ENCODE measurements at places on chromosomes 5 and 9.

- no peak for DNase-seq
Measured at GRCh38 chr9:129054163-129054851, 17.9 kb downstream of the MIGA2 start.

DNA sequence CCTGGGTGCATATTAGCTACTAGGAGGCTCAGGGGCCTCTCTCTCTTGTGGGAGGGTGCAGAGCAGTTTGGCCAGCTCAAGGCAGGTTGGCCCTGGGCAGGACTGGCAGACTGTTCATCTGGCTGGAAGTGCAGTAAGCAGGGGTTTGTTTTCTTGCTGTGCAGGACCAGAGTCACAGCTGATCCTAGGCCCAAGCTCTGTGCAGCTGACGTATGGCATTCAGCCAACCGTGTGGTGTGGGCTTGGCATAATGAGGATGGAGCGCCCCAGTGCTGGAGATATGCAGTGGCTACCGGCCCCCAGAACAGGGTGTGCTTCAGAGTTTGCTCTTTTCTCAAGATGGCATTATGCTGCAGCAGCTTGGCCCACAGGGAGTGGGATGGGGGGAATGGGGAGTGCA lies 31.0 kb upstream of the PHF24 start:
- DNase-seq = no peak

- DNase-seq = no peak
Measured at GRCh38 chr9:118028225-118028624, 324.0 kb downstream of the TLR4 start.

- DNase-seq = no peak
Measured at GRCh38 chr5:11955331-11955730, 51.1 kb upstream of the CTNND2 start.

DNA sequence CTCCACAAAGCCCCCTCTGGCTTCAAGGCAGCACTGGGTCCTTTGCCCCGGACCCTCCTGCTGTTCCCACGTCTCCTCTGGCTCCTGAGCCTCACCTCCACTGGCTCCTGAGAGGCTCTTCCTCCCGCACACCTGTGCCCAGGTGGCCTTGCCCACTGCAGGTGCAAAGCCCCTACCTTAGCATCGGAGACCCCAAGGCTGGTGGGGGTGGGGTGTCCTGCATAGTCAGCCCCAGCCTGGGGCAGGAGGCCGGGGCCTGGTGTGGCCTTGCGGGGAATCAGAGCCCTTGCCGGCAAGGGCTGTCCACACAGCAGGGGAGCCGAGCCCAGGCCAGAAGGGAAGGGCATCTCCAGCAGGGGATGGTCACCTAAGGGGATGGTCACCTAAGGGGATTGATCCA lies 41.3 kb upstream of the CEP72 start:
- DNase-seq = no peak

DNA sequence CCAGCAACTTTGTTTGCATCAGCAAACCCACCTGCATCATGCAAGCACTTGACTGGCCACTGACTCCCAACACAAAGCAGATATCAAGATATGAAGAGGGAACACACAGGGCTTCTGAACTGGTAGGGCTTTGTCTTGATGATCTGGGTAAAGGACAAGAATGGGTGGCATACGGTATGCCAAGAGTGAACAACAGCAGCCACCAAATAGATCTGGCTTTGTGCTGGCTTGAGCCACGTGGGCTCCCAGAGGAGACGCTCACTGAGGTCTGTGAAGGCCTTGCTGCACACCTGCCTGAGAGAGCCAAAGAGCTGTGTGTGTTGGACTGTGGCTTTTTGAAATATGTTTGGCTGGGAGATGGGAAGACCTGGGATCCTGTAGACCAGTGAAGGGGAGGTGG lies 43.5 kb downstream of the FGF1 start:
- no peak for DNase-seq

DNA sequence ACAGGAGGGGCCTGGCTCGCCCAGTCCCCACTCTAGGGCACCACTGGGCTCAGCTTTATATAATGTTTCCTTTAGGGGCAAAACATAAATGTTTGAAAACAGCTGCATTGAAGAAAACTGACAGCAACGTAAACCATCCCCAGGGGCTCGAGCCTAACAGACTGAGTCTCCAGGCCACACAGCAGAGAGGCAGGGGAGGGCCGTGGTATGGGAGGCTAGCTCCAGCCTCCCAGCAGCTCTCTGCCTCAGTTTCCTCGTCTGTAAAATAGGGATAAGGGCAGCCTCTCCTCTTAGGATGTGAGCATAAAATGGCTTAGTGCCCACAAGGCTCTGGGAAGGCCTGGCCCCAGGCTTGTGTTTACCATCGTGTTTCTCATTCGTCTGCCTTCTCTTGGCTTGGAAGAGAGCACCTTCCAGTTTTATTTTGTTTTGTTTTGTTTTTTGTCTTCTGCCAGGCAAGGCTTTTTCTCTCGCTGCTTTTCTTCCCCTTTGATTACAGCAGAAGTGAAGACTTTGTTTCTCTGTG lies 2.7 kb downstream of the ANKRD33B start:
- DNase-seq = no peak

DNA sequence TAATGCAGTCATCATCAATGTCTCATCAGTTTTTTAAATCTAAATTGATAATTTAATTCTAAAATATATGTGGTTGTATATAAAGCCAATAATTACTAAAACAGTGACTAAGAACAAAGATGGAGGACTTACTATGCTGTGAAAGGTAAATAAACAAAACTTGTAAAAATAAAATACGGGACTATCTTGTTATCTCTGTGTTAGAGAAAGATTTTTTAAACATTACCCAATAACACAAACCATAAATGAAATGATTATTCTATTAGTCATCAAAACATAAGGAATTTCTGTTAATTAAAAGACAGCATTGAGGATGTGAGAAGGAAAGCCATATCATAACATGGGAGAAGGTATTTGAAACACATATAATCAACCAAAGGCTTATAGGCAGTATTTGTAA lies 226.2 kb upstream of the SMC2 start:
- DNase-seq = no peak

DNA sequence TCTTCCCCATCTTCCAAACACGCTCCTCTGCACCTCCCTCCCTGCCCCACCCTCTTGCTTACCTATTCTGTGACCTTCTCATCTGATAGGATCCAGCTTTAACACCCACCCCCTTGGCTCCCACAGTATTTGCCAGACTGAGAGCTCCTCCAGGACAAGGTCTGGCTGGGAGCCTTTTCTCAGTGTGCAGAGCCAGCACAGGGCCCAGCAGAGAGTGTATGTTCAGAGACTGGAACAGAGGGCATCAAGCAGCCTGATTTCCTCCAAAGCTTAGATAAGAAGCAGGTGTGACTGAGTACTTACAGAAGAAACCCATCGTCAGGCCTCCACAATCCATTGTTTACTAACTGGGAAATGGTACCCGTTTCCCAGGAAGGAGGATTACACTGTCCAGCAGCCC lies 26.6 kb downstream of the LHX6 start:
- DNase-seq = no peak

GRCh38 chr5:102986074-102986473 lies 133.9 kb downstream of the GIN1 start:
- DNase-seq = no peak

DNA sequence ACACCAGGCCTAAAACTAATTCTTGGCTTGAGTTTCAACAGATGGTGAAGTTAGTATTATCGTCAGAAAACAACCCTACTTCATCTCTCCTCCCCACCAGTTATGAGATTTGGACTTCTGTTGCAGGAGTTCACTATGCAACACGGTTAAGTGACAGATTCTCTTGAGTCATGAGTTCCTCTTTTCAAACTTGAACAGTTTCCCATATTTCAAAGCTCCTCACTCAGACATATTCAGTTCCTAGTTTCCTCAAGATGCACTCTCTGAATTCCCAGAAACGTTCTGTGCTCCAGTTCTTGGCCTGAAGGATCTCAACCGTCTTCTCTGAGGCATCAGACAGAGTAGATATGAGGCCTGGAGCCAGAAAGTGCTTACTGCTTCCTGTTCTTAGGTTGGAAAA lies 7.3 kb upstream of the PTGER4 start:
- no peak for DNase-seq

DNA sequence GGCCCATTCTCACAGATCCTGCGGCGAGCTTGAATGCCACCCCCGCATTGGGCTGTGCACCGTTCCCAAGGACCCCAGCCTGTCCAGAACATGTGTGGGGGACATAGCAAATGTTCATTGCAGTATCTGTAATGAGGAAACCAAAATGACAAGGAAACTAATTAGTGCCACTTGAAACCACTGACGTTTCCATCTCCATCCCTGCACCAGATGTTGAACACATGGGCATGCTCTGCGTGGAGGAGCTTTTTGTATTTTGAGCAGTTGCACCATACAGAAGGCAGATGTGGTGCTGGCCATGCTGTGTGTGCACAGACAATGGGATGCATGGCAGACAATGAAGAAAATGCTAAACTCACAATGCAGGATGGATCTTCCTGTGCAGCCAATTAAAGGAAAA lies 437.7 kb downstream of the SEMA5A start:
- peak; percentile 4 for DNase-seq

DNA sequence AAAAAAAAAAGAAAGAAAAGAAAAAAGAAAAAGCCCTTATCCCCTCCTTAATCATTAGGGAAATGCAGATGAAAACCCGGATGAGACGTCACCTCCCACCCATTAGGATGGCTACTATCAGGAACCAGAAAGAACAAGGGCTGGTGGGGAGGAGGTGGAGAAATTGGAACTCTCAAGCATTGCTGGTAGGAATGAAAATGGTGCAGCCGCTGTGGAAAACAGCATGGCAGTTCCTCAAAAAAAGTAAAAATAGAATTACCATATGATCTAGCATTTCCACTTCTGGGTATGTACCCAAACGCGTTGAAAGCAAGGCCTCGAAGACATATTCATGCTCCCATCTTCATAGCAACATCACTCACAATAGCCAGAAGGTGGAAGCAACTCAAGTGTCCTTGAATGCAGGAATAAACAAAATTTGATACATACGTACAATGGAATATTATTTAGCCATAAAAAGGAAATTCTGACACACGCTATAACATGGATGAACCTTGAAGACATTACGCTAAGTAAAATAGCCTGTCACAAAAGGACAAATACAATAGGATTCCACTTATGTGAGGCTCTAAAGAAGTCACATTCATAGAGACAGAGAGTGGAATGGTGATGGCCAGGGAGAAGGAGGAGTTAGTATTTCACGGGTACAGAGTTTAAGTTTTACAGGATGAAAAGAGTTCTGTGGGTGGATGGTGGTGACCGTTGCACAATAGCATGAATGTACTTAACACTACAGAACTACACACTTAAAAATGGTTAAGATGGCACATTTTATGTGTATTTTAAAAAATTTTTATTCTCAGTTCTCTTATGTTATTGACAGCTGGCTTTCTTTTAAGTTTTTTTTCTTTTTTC lies 166.8 kb upstream of the IER5L start:
- no peak for DNase-seq

GRCh38 chr5:95927927-95928723 lies 33.5 kb downstream of the ELL2 start:
- no peak for DNase-seq

- DNase-seq = no peak
Measured at GRCh38 chr5:158860706-158861105, 239.0 kb downstream of the EBF1 start.

- no peak for DNase-seq
Measured at GRCh38 chr5:85168474-85168873, 783.8 kb upstream of the EDIL3 start.

DNA sequence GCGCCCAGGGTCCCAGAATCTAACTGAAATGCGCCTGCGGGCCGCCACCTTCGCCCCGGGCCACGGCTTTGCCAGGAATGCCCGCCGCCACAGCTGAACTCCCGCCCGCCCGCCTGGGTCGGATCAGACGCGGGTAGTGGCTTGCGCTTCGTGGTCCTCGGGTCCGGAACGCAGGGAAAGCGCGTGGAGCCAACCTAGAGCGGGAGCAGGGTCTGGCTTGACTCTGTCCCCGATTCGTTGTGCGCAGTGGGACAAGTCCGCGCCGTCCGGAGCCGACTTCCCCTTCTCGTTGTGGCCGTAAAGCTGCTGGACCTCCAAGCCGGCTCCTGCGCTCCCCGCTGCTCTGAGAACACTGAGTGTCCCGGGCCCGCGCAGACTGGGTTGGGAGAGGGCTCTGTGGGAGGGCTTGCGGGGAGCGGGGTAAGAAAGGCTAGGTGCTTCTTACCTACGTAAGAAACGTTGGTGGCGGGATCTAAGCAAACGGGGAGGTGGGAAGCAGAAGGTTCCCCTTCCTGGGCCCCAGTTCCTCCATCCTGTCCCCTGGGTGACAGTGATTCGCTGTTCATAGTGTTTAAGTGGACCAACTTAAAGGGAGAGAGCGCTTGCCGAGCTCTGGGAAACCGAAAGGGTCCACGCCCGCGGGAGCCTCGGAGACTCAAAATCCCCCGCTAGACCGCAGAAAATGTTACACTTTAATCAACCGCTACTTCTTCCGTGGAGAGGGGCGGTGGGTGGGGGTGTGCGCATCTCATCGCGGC lies 4.4 kb upstream of the FOXE1 start:
- no peak for DNase-seq

DNA sequence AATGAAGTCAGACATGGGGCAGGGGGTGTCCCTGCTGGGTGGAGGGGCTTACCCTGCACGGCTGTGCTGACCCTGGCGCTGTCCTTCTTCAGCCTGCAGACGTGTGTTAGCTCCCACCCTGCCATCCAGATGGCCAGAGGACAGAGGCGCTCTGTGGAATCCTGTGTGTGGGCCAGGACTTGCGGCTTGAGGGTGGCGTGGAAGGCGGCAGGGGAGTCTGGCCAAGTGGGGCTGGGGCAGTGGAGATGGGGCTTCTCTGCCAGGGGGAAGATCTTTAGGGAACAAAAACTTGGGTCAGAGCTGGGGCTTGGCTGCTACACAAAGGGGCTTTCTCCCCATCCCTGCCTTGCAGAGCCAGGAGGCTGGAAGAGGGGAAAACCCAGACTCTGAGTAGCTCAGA lies 46.5 kb upstream of the SYNPO start:
- DNase-seq = no peak

DNA sequence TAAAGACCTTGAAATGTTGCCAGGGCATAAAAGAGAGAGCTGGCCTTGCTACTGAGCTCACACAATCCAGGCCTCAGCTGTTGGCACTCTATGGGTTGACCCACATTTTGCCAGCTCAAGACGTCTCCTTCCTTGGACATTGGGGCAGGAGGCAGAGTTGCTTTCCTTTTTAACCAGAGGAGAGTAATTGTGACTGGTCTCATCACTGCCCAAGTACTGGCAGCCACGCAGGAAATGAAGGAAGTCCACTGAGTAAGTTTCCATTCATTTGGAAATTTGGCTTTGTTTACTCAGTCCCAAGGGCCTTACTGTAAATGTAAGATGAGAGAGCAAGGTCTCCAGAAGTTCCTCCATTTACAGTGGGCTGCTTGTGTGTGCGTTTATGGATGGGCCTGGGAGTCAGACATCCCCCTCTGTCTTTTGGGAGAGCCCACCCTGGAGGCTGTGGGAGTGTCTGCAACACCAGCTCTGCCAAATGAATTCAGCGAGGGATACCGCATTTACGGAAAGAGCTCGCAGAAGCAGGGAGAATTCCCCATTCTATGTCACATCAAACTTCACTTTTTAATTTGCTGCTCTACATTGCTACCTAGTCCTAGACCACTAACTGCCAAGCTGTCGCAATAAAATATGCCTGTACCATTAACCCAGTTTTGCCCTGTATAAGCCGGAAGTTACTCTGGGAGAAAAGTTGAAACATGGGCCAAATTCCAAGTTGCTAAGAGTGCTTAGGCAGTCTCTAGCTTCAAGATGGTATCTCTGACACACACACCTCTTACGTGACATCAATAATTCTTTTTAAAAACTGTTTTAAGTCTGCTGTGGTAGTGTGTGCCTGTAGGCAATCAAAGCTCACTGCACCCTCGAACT lies 24.5 kb upstream of the PDZD2 start:
- DNase-seq = no peak

- no peak for DNase-seq
Measured at GRCh38 chr5:125595845-125596244, 827.4 kb upstream of the GRAMD2B start.

All from AG09319 (cell line).